Pancreas (tissue), 10 donors: ENCODE measurements at places on chromosomes 1 and 21.

GRCh38 chr1:91891969-91892368, 6.0 kb upstream of the TGFBR3 start:
- no peak for DNase-seq

GRCh38 chr1:185920602-185921001, 186.4 kb downstream of the HMCN1 start:
- no peak for DNase-seq

DNA sequence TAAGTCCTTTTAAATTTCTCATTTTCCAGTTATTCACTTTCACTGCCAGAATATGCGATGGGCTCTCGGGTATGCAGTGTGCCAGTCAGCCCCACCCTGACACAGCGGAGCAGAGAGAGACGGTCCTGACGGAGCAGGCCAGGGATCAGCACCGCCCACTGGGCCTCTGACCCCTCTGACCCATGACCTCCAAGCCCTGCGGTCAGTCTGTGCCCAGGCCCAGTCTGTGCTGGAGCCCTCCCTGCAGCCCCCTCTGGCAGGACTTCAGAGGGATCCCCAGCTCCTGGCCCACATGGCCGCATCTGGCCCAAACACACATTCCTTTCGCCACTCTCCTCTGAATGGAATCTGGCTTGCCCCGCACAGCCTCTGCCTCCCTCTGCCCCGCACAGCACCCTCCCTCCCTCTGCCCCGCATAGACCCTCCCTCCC, 43.4 kb upstream of the COL6A2 start:
- DNase-seq = no peak

- DNase-seq = no peak
These were observed 19.2 kb upstream of the ALX3 start for GRCh38 chr1:110089561-110090275.

- DNase-seq = no peak
These were observed 36.9 kb upstream of the PADI2 start for GRCh38 chr1:17156108-17156507.

DNA sequence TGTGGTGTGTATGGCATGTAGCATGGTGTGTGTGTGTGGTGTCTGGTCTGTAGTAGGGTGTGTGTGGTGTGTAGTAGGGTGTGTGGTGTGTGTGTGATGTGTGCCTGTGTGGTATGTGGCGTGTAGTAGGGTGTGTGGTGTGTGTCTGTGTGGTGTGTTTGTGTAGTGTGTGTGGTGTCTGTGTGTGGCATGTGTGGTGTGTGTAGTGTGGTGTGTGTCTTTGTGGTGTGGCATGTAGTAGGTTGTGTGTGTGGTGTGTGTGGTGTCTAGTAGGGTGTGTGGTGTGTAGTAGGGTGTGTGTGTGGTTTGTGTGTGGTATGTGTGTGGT, 85.5 kb downstream of the SYT2 start:
- DNase-seq = no peak

GRCh38 chr1:173418107-173418985, 58.8 kb upstream of the PRDX6 start:
- no peak for DNase-seq

GRCh38 chr1:215631489-215631888, 64.4 kb downstream of the KCTD3 start:
- DNase-seq = no peak

DNA sequence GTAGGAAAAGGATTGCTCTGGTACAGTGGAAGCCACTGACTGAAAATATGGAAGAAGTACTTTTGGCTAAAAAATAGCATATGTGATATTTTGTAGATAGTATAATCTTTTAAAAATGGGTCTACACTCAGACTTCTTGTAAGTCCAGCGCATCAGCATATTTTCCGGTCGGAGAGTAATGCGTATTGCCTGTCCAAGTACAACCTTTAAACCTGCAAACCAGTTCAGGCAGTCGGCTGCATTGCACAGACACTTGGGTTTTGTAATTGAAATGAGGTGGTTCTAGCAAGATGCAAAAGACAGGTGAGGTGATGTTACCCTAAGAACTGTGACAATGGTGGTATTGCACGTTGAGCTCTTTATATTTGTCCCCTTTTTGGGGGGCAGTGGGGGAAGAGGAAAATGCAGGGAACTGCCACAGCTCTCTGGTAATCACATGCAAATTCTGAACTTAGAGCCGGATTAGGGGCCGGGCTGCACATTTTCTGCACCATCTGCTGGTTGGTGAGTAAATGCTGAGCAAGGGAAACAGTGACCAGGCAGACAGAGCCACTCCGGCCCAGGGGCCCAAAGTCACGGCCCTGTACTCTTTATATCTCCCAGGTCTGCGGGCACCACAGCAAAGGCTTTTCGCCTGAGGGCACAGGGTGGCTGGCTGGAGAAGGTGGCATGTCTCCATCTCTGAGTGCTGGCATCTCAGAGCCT, 2.3 kb downstream of the GPR137B start:
- no peak for DNase-seq

- no peak for DNase-seq
These were observed 16.9 kb downstream of the CAPZB start for GRCh38 chr1:19468397-19468956.

DNA sequence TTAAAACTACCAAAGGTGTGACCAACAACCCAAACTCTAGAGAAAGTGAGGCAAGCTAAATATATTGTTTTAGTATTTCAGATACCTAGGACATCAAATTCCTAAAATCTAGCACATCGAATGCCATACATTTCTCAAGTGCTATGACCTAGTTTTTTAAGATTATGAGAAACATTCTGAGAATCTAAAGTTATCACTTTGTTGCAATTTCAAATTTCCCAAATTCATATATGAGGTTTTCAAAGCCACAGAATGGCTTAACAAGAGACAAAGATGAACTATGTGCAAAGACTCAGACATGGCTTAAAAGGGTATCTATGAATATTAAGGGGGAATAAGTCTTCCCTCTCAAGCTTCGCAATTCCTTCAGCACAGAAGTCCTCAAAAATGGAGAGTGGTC, 6.8 kb downstream of the SCYL3 start:
- no peak for DNase-seq

- DNase-seq = no peak
These were observed 244.0 kb upstream of the DMRTA2 start for GRCh38 chr1:50667272-50667671.

DNA sequence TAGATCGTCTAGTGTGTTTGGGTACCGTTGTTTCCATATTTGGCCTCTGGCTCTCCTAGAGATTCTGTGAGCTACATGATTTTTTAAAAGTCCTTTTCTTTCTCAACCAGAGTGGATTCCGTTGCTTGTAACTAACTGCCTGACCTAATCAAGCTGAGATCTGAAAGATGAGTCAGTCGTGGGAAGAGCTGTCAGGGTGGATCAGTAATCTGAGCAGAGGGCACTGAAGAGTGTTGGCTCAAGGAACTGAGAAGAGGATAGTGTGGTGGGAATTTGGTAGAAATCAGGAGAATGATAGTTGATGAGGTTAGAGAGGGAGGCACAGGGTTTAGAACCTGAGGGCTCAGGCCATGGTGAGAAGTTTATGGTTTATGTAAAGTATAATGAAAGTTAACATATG, 52.2 kb downstream of the TRAF5 start:
- DNase-seq = no peak

DNA sequence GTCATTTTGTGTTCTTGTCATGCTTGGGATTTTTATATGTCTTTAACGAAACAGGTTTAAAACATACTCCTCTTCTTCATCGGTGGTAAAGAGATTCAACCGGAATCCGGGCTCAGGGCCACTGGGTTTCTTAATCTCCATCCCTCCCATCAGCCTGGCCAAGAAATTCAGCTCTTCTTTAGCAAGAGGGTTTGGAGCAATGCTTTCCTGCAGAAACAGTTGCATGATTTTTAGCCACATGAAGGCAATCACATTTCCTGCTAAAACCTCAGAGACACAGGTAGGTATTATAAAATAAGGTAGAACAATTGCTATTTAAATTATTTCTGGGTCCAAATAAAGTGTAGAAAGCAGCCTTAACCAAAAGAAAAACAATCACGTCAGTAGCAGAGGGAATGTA, 22.7 kb upstream of the LSM10 start:
- no peak for DNase-seq

- no peak for DNase-seq
These were observed 50.4 kb downstream of the RAP1GAP start for GRCh38 chr1:21618561-21619374.

DNA sequence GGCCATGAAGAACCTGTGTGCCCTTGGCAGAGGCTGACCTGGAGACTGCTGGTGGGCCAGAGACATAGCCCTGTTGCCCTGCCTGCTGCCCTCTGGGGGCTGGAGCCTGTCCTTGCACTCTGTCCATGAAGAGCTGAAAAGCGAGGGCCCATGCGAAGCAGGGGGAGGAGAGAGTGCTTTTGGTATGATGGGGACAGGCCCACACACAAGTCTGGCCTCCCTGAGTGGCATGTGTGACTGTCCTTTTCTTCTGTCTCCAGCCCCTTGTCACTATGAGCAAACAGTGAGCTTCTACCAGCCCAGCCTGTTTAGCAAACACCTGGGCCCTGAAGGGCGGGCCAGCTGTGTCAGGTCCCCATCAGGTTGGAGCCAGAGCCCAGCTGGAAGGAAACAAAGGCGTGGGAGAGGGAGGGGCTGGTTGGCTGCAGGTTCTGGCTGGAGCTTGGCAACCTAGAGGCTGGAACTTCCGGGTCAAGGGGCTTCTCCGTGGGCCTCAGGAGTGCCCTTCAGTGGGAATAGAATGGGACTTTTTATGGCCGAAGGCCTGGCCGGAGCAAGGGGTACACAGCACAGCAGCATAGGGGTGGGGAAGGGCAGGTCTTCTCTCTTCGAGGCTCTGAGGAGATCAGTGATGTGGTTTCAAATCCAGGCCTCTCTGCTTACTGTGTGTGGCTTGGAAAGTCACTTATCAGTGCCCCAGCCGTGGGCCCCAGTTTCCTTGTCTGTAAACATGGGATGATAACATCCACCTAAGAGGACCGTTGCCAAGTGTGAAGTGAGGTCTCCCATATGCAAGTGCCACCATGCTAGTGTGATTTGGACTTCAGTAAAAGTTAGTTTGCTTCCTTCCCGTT, 14.3 kb downstream of the QSOX1 start:
- DNase-seq = peak; percentile 84

DNA sequence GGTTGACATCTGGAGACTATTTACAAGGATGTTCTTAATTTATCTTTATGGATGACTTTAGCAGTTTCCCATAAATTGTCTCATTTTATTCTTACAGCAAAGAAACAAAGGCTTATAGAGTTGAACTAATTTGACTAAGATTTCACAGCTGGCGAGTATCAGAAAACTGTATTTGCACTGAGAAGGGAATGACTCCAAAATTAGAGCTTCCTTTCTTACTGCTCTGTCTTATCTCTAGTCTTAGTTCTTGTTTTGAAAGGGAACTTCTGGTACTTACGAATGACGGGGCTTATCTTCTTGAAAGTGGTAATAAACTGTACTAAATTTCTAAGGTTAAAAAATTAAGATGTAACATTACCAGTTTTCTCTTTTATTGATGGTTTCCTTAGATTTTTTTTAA, 13.6 kb downstream of the CNST start:
- DNase-seq = no peak

DNA sequence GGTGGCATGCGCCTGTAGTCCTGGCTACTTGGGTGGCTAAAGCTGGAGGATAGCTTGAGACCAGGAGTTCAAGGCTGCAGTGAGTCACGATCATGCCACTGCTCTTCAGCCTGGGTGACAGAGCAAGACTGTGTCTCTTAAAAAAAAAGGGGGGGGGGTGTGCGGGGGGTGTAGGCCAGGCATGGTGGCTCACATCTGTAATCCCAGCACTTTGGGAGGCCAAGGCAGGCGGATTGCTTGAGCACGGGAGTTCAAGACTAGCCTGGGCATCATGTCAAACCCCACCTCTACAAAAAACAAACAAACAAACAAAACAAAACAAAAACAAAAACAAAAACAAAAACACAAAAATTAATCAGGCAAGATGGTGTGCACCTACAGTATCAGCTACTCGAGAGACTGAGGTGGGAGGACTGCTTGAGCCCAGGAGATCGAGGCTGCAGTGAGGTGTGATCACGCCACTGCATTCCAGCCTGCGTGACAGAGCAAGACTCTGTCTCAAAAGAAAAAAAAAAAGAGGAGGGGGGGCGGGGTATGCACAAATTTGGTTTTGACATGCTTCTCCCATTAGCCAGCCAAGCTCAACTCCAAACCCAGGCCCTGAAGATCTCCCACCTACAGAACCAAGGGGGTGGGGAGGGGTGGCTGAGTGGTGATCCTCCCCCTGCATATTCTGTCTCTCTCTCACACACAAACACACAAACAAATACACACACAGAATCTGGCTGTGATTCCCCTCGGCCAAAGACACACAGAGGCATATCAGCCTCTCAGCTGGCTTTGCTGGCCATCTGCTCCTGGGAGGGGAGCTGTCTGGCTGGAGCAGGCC, 3.1 kb downstream of the PTAFR start:
- DNase-seq = no peak

- DNase-seq = no peak
These were observed 14.5 kb downstream of the AUNIP start for GRCh38 chr1:25844536-25845337.

DNA sequence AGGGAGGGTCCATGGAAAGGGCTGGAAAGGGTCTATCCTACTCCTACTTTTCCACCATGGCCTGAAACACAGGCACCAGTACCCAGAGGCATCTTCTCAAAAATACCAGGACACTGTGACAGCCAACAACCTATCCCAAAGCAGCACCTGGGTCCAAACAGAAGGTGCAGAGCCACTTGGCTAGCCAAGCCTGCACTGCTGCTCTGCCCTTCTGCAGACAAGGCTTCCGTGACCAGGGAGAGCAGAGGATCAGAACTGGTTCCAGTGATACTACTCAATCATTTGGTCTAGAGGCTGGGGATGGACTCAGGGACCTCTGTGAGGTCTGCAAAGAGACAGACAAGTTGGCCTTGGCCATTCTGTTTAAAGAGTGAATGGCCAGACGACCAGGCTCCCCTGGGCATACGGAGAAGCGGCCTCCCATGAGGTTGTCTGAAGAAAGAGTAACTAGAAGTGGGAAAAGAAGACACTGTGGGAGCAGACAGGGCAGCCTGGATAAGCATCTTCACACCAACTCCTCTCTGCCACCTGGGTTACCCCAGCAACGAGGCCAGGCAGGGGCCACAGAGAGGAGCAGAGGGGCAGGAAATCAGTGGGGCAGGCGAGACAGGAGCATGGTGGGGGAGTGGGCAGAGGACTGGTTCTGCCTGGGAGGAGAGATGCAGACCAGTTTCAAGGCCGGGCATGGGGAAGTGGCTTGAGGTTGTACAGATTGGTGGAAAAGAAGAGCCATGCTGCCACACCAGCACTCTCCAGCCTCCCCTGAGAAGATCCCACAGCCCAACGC, 5.7 kb downstream of the KCNN3 start:
- no peak for DNase-seq

- no peak for DNase-seq
These were observed 37.9 kb downstream of the WDR3 start for GRCh38 chr1:117967477-117967876.

- no peak for DNase-seq
These were observed 202.5 kb upstream of the RAB4A start for GRCh38 chr1:229068270-229068987.

- DNase-seq = no peak
These were observed 18.7 kb downstream of the CLSTN1 start for GRCh38 chr1:9805006-9805508.
